ENCODE measurements at places on chromosomes 16 and 17.

DNA sequence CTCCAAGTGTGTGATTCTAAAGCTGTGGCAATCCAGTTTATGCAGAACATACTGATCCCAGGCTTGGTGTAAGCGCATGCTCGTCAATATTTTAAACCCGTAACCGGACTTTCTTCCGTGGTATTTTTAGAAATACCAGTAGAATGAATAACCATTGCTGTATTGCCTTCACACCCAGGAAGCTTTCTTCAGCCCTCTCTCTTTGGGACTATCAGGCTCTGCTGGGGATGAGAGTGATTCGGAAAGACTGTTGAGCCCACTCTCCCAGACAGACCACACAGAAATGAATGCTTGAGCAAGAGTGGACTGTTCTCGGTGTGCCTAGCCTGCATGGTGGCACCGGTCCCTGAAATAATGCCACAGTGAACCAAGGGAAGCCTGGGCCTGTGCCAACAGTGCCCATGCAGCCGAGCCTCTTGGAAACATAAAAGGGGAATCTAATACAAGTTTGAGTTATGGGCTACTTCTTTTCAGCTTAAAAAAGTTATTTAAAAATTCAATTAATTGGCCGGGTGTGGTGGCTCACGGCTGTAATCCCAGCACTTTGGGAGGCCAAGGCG lies 89.9 kb upstream of the ELAC2 start:
- DNase-seq, result no peak

DNA sequence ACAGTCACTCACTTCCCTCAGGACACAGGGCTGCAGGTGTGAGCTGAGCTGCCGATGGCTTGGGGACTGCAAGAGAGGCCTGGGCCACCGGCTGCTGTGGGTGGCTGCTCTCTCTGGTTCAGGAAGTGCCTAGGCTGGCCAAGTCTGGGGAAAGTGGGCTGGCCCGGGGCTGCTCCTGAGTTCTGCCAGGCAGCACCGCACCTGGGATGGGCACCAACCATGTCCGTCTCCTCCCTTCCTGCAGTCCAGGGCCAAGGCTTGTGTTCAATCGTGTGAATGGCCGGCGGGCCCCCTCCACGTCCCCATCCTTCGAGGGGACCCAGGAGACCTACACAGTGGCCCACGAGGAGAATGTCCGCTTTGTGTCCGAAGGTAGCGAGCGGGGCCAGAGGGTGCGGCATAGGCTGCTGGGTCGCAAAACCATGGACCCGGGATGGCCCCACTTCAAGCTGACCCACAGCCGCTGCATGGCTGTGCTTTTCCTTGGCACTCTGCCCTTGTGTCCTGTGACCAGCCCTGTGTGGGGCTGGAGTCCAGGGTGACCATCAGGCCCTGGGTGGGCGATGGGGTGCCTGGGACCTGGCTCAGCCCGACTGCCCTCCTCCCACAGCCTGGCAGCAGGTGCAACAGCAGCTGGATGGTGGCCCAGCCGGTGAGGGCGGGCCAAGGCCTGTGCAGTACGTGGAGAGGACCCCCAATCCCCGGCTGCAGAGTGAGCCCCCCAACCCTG lies 1.8 kb upstream of the WDR90 start:
- DNase-seq, result no peak

GRCh38 chr16:23676924-23677480 lies 1.7 kb upstream of the PLK1 start:
- no peak for DNase-seq

DNA sequence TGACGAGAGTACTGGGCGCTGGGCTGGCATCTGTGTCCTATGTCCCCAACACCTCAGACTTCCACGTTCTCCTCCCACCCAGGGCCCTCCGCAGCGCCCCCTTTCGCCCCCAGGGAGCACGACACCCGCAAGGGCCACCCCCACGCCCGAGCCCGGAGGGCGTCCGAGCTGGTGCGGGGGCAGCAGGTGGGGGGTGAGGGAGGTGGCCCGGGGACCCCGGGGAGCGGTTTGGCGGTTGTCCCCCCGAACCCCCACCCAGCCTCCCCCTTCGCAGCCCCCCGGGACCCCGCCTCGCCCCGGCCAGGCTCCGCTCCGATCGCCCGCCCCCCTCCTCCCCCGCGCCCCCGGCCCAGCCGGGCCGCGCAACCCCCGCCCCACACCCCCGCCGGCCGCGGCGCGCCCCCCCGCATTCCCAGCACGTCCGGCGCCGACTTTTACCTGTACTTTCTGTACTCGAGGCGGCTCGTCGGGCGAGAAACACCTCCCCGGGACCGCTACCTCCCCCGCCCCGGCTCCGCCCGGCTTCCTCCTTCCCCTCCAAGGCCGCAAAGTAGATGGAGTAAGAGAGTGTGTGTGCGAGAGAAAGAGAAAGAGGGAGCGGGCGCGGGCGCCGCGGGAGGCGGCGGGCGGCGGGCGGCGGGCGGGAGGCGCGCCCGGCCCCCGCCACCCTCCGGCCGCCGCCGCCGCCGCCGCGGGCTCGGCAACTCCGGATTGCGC lies 901 bp downstream of the CDYL2 start:
- peak; percentile 53 for DNase-seq

GRCh38 chr17:28008513-28008912 lies 34.0 kb upstream of the NLK start:
- DNase-seq, result no peak

GRCh38 chr17:27413315-27413714 lies 42.9 kb upstream of the KSR1 start:
- no peak for DNase-seq

- no peak for DNase-seq
These were observed 257.7 kb upstream of the FOXF1 start for GRCh38 chr16:86252596-86252995.

GRCh38 chr17:38747463-38748148 lies 530 bp downstream of the PCGF2 start:
- no peak for DNase-seq

DNA sequence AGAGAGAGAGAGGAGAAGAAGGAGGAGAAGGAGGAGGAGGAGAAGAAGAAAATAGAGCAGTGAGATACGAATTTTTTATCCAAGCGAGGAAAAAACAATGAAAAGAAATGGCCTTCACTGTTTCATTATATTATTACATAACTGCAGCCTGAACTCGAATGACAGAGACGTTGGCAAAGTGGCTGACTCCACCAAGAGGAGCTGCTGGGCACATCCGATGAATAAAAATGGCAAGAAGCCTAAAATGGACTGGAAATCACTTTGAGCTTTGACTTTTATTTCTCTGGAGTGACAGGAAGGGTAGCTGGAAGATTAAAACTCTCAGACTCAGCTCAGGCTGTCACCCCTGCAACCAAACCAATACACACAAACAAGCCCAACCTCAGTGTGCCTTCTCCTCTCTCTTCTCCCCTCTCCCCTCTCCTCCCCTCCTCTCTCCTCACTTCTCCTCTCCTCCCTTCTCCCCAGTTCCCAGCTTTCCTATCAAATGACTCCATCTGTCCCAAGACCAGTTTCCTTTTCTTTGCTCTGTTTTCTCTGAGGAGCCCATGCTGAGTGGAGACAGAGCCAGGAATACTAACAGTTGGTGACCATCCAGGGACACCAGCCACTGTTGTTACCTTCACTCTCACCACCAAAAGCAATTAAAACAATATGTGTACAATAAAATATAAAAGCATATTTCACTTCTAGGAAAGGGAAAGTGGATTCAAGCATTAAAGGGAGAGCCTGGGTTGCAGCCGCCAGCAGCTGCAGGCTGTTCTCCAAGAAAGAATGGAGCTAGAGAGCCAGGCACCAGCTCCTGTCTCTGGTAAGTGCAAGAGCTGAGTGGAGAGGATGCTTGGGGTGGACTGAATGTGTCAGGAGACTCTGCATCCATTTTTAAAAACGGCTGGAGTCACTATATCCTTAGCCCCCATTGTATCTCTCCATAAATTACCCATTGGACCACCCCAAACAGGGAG lies 51.2 kb downstream of the SOX9 start:
- no peak for DNase-seq

DNA sequence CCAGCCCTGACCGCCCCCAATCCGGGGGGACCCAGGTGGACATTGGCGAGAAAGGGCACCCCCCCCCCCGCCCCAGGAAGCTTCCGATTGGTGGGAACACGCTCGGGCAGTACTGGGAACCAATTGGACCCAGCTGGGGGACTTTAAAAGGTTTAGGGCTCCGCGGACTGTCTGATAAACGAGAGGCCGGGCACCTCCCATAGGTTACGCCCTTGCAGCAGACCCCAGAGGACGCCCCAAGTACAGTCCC lies 245 bp downstream of the TMEM256 start:
- no peak for DNase-seq

- no peak for DNase-seq
These were observed 800 bp downstream of the PLEKHH3 start for GRCh38 chr17:42675965-42676423.

DNA sequence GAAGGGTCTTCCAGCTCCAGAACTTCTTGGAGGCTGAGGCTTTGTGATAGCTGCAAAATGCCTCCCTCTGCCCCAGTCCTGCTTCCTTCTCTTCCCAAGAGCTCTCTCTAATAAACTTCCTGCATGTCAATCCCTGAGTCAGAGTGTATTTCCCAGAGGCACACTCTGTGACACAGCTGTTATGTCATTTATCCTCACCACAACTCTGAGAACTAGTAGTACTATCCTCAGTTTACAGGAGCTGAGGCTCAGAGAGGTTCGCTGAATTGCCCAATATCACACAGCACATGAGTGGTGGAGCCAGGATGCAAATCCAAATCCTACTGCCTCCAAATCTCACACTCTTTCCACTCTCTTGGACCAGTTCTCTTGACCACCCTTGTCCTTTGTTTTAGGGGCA lies 20.0 kb downstream of the UNC45B start:
- no peak for DNase-seq

- DNase-seq, result no peak
These were observed 2272.1 kb downstream of the TP53TG3F start for GRCh38 chr16:35731341-35732040.

DNA sequence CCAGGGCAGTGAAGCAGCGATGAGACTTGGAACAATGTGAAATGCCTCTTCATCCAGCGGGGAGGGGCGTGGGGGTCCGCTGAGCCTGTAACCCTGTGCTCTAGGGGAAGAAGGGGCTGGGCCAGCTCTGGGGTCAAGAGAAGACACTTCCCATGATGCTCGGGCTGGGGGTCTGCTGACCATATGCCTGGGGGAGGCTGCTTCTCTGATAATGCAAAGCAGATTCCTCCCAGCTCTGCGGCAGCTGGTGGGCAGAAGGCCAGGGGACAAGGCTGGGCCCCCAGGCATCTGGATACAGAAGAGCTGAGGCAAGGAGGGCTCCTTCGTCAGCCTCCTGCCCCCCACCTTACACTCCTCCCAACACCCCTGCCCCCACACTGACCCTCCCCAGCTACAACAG lies 24.7 kb downstream of the NGFR start:
- DNase-seq, result peak; percentile 0

DNA sequence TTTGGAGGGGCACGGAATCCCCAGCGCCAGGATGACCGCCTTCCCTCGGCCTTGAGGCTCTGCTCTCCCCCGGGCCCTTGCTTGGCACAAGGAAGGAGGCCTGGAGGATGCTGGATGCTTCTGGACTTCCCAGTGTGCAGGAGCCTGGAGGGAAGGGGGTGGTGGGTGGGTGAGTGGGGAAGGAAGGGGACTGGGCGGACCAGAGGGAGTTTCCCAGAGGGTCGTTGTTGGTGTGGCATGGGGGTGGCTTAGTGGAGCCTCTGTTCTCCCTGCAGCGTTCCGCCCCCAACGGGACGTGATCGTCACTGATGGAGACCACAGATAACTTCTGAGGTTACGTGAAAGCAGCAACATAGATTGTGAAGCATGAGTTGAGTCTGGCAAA lies 140.0 kb downstream of the IRF8 start:
- DNase-seq, result no peak
